ENCODE measurements at places on chromosomes 1 and 21.

GRCh38 chr1:93694819-93695218 is 13.2 kb upstream of the BCAR3 start:
- DNase-seq: no peak

DNA sequence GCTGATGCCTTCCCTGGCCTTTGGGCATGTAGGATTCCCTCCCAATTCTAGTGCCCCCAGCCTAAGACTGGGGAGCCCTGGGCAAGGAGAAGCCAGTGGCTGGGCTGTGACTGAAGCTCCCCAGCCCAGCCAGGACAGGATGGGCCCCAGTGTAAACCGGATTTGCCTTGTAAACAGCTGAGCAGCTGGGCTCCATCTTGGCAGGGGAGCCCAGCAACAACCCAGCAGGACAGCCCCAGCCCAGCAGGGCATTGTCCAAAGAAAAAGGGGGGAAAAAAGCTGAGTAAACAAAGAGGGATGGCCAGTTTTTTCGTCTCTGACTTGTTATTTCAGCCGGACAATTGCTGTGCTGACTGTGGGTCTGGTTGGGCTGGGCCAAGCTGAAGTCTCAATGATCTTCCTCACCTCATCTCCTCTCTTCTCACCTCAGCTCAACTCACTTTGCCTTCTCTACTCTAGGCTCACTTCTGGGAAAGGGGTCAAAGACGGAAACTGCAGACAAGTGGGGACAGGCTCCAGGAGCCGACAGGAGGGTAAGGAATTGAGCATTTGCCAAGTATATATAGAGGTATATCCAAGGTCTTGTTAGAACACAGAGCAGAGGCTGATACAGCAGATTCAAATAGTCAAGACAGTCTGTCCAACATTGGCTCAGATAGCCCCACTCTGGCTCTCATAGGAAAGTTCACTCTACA is 97.7 kb downstream of the TMEM53 start:
- DNase-seq: peak; percentile 64

DNA sequence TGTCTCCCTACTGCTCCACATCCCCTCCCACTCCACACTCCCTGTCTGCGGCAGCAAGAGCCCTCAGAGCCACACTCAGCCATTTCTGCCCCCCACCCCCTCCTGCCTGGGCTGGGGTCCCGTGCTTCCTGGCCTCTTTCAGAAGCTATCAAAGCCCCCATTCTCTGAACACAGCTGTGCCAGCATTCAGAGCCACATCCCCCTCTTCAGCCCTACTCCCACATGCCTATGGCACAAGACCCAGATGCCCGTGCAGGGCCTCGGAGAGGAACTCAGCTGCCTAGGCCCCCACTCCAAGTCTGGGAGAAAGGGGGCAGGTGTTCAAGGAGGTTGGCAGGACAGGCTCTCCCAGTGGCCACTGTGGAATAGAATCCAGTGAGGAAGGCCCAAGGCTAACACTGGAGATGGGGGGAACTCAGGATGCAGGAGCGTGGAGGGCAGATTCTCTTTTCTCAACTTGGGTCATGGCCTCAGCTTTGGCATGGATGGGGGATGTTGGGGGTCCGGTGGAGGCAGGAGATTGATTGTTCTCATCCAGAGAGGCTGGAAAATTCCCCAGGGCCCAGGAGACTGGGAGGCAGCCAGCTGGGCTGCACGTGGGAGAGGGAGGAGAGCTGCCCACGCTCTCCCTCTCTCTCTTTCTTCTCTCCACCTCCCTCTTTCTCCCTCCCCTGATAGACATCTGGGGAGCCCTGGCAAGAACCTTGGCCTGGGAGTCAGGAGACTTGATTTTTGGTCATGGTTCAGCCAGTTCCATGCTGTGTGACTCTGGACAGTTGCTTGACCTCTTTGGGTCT is 3.5 kb upstream of the BCAN start:
- DNase-seq: no peak

DNA sequence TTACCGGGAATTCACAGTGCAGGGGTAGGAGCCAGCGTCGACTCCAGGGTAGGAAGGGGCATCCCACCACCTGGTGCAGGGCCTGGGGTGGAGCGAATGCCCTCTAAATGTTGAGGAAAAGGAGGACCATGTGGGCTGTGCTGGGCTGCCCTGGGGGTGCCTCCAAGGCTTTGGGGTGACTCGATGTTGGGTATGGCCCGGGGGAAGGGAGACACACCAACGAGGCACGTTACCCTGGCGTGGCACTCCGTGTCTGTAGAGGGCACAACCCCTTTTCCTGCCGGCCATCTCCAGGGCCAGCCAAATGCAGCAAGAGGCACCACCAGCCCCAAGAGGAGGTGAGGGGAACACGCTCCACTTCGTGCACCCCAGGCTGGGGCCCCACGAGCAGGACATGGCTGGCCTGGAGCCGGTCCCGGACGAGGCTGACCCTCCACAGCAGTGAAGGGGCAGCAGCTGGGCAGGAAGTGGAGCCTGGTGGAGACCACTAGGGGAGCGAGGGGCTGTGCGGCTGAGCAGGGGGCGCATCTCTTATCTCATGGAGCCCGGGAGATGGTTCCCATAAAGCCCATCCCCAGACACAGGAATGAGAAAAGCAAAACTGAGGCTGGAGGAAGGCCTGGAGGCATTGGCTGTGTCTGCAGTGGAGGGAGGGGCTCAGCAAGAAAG is 11.2 kb downstream of the ACTRT2 start:
- no peak for DNase-seq

DNA sequence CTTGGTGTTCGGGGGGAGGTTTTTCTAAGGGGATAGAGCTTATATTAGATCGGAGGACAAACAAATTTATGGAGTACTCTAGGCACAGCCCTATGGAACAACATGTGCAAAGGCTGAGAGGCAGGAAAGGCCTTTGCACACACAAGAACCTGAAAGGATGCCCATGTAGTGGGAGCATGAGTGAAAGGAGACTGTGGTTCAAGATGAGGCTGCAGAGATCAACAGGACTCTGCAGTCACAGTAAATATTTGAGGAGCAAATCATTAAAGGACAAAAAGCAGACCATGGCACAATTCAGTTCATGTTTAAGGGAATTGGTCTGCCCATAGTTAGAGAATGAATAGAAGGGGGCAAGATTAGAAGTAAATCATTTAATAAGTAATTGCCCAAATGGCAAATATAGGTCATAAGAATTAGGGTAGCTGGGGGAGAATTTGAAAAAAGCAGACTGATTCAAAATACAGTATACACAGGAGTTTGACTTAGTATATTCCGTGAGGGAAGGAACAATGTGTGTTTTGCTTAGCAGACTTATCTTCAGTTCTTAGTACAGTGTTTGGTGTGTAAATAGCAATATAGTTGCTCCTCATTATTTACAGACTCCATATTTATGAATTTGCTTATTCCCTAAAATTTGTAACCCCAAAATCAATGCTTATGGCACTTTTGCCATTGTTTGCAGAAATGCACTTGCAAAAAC is 268.1 kb downstream of the SEC16B start:
- DNase-seq: no peak

DNA sequence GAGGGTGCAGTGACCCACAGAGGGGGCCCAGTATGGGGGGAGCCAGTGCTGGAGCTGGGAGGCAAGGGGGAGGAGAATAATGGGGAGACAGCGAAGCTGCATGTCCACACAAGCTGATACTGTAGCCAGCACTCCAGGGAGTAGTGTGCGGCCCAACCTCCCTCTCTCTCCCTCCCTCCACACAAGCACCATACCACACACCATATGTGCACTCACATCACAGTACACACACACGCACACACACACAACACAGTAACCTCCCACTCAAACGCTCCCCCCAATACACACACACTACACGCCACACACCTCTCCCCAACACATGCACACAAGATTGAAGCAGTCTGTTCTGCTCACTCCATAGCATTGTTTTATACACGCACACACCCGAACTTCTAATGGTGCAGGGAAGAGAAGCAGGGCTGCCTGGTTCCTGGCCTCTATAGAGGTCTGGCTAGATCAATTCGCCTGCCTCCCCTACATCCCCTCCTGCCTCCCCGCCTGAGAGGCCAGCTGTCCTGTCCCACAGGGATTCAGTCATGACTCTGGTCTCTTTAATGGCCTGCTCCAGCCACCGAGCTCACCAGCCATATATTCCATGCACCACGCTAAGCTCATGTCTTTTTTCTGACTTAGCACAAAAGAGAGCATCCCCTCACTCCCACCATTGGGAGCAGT is 3.8 kb downstream of the NCDN start:
- DNase-seq: no peak

GRCh38 chr1:204155881-204156280 is 4.0 kb upstream of the ETNK2 start:
- DNase-seq: no peak

GRCh38 chr1:175734642-175735041 is 8.8 kb downstream of the TNR start:
- no peak for DNase-seq

- DNase-seq: no peak
Measured at GRCh38 chr1:5475572-5475971, 516.7 kb downstream of the NPHP4 start.

GRCh38 chr21:44596068-44596725 is 3.9 kb upstream of the KRTAP10-6 start:
- peak; percentile 8 for DNase-seq

DNA sequence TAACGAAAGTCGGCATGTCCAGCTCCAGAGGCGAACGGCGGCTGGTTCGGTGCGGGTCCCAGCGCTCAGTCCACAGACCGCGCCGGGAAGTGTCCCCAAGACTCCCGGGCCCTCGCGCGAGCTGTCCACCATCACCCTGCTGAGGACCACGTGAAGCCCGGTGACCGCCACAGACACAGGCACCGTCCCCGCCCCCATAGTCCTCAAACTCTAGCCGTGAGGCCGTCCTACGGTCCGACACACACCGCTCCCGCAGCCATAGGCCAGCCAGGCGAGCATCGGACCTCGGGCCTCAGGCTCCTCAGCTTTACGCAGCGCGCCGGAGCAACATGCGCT is 535 bp downstream of the SETD4 start:
- DNase-seq: peak; percentile 85

- DNase-seq: peak; percentile 98
Measured at GRCh38 chr1:111733183-111733991, 5.8 kb downstream of the INKA2 start.

- no peak for DNase-seq
Measured at GRCh38 chr1:68438310-68438709, 11.4 kb downstream of the RPE65 start.

GRCh38 chr1:202010180-202011015 is at the start of gene ELF3:
ELF3 (plus strand) TSS chr1:202010587; CDS start chr1:202011137, 550 bp downstream.
- DNase-seq: peak; percentile 100

DNA sequence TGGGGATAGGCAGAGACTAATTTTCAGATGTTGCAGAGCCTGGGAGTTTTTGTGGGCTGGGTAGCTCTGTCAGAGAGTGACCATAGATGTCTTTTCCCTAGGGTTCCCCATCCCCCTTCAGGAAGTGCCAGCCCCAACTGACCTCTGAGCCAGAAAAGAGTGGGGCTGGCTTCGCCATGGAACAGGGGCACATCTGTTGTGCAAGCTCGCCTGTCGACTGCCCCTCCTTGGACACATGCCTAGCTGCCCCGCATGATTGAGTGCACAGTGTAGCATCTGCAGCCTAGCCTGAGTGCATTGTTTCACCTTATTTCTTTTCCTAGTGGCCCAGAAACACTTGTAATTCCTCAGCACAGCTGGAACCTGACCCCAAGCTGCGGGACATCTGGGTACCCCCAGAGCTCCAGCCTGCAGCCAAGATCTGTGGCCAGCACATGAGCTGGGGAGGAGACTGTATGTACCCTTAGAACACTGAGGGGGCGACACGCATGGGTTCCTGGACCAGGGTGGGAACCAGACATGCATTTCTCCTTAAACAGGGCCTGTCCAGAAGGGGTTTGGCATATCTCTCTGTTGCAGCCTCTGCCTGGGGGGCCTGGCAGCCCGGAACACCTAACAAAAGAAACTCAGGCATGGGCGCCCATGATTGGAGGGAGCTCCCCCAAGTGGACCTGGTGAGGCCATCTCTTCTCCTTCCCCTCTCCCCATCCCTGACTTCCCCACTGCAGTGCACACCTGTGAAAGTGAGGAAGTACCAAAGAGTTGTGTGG is 55.2 kb downstream of the SYT14 start:
- DNase-seq: no peak

DNA sequence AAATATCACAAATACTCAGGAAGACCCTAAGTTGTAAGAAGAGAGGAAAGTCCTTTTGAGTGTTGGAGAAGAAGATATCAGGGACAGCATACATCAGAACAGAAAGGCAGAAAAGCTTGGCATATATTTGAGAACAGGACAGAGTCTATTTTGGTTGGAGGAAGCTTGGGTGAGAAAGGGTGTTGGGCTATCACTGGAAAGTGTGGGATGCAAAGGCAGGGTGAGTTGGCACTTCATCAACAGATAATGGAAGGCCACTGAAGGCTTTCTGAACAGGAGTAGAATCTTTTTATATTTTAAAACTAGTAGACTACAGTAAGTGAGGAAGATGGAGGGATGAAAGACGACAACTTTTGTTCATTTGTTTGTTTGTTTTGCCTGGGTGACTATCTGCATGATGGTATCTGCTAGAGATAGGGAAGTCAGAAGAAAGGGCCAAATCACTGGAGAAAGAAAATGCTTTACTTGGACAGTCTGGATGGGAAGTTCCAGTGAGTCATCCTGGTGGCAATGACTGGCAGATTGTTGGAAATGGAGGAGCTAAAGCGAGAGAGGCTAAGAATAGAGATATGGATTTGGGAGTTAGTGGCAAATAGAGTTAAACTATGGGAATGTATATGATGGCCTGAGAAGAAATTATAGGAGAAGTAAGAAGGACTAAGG is 33.7 kb upstream of the KCNA2 start:
- DNase-seq: peak; percentile 36

- no peak for DNase-seq
Measured at GRCh38 chr1:239735111-239735510, 348.7 kb downstream of the CHRM3 start.

- DNase-seq: no peak
Measured at GRCh38 chr1:40507973-40508372, 594 bp upstream of the EXO5 start.

DNA sequence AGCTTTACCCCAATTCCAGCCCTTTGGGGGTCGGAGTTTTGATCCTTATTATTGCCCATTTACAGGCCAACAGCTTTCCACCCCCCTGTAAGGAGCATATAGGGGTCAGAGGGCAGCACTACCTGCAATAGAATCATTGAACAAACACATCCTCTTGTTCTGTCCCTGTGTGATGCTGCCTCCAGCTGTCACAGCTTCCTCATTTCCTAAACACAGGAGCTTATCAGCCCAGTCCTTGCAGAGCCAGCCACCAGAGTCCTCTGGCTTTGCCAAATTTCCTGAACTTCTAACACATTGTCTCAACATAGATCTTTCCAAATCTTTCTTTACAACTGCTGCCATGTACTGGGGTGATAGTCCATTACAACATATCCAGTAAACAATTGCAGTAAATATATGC is 32.8 kb upstream of the PTBP2 start:
- DNase-seq: peak; percentile 73

DNA sequence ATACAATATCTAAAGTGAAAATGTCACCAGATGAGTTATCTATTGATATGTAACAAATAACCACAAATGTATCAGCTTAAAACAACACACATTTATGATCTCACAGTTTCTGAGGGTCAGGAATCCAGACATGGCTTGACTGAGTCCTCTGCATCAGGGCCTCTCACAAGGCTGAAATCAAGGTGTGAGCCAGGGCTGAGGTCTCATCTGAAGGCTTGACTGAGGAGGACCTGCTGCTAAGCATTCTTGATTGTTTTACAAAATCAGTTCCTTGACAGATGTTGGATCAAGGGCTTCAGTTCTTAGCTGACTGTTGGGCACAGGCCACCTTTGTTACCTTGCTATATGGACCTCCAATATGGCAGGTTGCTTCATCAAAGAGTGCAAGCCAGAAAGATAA is 483.7 kb downstream of the CAMTA1 start:
- DNase-seq: no peak

- DNase-seq: no peak
Measured at GRCh38 chr1:3903141-3904005, 3.3 kb upstream of the C1orf174 start.

Measured in DMS53 (cell line).